Type B pancreatic cell (in vitro differentiated cells): ENCODE measurements at places on chromosomes 16 and 17. TPM values are rescaled to one million over a fixed set of nuclear protein-coding genes. Genes with fewer than 3 reads are reported as not detected.

GRCh38 chr17:42989726-42990652 is 8.2 kb upstream of the RPL27 start:
- H3K4me1 ChIP-seq = no peaks in the 10 kb centered on the region
- no peaks in the 10 kb centered on the region for H3K27me3 ChIP-seq
- DNase-seq = no peak
- no peak overlapping the region for H3K4me3 ChIP-seq
- no peak overlapping the region for H3K27ac ChIP-seq

PSMC3IP gene
- total RNA-seq = 10.6 and 22.6 TPM in 2 replicates

DNA sequence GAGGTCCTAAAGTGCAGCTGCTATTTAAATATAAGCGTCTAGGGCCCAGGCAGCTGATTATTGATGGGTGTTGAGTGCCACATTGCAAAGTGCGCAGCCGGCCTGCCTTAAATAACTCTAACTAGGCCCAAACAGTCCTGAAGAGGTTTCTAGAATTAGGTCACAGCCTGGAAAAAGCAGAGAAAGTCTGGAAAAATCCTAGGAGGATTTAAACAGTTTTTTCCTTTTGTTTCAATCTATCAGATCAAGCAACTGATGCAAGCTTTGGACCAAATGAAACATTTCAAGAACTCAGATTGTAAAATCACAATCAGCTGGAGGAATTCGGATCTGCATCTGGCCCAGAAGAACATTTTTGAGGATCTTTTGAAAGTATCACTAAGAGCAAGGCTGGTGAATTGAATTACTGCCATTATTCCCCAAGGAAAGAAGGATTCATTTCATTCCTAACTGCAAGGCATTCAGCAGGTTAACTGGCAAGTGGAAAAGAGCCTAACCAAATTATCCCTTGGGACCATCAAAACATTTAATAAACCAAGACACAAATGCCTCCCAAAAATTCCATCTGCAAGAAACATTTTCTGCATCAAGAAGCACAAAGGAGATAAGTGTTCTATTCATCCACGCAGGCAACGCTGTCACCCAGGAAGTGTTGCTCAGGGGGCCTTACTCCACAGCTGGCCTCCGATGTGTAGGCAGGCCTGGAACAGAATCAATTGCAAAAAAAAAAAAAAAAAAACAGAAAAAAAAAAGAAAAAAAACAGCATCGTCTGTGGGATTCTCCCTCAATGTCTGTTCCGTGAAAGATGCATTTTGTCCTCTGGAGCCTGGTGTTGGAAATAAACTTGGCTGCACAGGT is 46.1 kb downstream of the IRX3 start:
- peaks cover 11% of the 10 kb centered on the region for H3K27me3 ChIP-seq
- H3K4me3 ChIP-seq = no peak overlapping the region
- DNase-seq = no peak
- H3K27ac ChIP-seq = no peak overlapping the region
- peaks cover 6% of the 10 kb centered on the region for H3K4me1 ChIP-seq
- no peaks in the 10 kb centered on the region for H3K36me3 ChIP-seq

DNA sequence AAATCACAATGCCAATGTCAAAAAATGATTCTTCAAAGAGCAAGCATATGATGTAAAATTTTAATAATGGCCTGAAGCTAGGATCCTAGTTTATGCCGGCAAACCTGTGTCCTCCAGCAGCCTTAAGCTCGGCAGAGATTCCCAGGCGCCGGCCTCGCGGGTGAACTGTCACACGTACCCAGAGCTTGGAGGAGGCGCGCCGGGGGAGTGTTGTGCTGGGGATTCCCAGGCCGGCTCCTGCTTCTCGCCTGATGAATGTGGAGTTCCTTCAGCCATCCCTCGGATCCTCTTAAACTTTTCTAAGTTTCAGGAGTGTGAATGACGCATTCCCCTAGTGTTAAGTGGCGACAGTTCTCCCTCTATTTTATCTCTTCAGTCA is 19.1 kb upstream of the NTN1 start:
- H3K27ac ChIP-seq = peak overlapping the region; percentile 11
- no peaks in the 10 kb centered on the region for H3K36me3 ChIP-seq
- peaks cover 8% of the 10 kb centered on the region for H3K4me1 ChIP-seq
- no peak for DNase-seq
- H3K27me3 ChIP-seq = peaks cover 72% of the 10 kb centered on the region

SPATA22 gene
- total RNA-seq = not detected in 2 replicates

DNA sequence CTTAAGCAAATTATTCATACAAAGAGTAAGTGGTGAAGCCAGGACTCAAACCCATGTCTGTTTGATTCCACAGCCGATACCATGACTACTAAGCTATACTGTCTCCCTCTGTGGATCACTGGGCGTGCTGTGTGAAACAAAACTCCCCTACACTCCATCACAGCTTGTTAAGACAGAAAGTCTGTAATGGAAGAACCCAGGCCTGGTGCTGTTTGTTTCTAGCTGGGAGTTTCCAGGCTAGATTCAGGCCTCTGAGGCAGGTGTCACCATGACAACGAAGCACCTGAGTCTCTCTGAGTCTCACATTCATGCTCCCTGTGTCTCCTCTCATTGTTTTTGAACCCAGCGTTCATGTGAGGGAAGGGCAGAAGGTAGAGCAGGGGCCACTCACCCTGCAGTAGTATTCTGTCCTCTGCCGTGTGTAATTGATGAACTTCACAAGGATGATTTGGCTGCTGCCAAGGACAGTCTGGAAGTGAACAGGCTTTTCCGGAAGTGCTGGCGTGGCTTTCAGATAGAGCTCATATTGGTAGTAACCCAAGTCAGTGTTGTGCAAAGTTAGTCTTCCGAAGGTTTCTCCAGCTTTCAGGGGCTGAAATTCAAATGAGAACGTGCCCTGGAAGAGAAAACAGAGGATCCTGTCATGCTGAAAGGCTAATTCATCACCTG is 8.6 kb upstream of the VAC14 start:
- peak overlapping the region; percentile 46 for H3K27ac ChIP-seq
- H3K36me3 ChIP-seq = no peaks in the 10 kb centered on the region
- peaks cover 18% of the 10 kb centered on the region for H3K27me3 ChIP-seq
- DNase-seq = no peak

KRTAP3-2 gene
- total RNA-seq = not detected in 2 replicates

MTSS2 gene
- 92.2 and 118 TPM in 2 replicates for total RNA-seq

DNA sequence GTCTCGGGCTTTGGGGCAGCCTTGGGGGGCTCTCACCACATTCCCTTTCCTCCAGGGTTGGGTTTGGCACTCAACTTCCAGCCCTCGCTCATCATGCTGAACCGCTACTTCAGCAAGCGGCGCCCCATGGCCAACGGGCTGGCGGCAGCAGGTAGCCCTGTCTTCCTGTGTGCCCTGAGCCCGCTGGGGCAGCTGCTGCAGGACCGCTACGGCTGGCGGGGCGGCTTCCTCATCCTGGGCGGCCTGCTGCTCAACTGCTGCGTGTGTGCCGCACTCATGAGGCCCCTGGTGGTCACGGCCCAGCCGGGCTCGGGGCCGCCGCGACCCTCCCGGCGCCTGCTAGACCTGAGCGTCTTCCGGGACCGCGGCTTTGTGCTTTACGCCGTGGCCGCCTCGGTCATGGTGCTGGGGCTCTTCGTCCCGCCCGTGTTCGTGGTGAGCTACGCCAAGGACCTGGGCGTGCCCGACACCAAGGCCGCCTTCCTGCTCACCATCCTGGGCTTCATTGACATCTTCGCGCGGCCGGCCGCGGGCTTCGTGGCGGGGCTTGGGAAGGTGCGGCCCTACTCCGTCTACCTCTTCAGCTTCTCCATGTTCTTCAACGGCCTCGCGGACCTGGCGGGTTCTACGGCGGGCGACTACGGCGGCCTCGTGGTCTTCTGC is 8.4 kb downstream of the SLC16A3 start:
- H3K27me3 ChIP-seq = no peaks in the 10 kb centered on the region
- H3K27ac ChIP-seq = peak overlapping the region; percentile 41
- no peaks in the 10 kb centered on the region for H3K36me3 ChIP-seq
- no peak for DNase-seq
- no peak overlapping the region for H3K4me3 ChIP-seq

DNA sequence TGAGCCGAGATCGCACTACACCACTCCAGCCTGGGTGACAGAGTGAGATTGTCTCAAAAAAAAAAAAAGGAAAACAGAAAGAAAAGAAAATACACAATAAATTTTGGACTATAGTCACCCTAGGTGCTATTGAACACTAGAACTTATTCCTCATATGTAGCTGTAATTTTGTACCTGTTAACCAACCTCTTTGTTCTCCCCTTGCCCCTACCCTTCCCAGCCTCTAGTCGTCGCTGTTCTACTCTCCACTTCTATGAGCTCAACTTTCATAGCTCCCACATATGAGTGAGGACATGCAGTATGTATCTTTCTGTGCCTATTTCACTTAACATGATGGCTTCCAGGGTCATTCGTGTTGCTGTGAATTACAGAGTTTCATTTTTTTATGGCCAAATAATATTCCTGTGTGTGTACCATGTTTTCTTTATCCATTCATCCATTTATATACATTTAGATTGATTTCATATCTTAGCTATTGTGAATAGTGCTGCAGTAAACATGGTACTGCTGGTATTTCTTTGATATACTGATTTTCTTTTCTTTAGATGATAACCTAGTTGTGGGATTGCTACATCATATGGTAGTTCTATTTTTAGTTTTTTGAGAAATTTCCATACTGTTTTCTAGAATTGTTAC is 28.3 kb downstream of the VPS35L start:
- H3K27me3 ChIP-seq = no peaks in the 10 kb centered on the region
- H3K4me1 ChIP-seq = no peaks in the 10 kb centered on the region
- DNase-seq = no peak
- H3K4me3 ChIP-seq = no peak overlapping the region
- peaks cover 45% of the 10 kb centered on the region for H3K36me3 ChIP-seq

ITGAD gene
- total RNA-seq = not detected in 2 replicates

CLEC19A gene
- total RNA-seq = not detected in 2 replicates

- H3K4me3 ChIP-seq = no peak overlapping the region
- no peaks in the 10 kb centered on the region for H3K27me3 ChIP-seq
- peak overlapping the region; percentile 68 for H3K27ac ChIP-seq
- peaks cover 50% of the 10 kb centered on the region for H3K36me3 ChIP-seq
Measured at GRCh38 chr17:77205396-77206125, 64.8 kb downstream of the SEC14L1 start.

- peaks cover 44% of the 10 kb centered on the region for H3K4me1 ChIP-seq
- no peak for DNase-seq
- peak overlapping the region; percentile 87 for H3K4me3 ChIP-seq
- peak overlapping the region; percentile 82 for H3K27ac ChIP-seq
- no peaks in the 10 kb centered on the region for H3K36me3 ChIP-seq
Measured at GRCh38 chr17:50508573-50509460, 578 bp downstream of the MYCBPAP start.

- H3K4me1 ChIP-seq = peaks cover 14% of the 10 kb centered on the region
- H3K27ac ChIP-seq = no peak overlapping the region
- no peak for DNase-seq
- H3K27me3 ChIP-seq = peaks cover 3% of the 10 kb centered on the region
Measured at GRCh38 chr16:11449716-11450115, 104.5 kb downstream of the RMI2 start.

TEKT1 gene
- total RNA-seq = 0.24 and 1.6 TPM in 2 replicates

DNA sequence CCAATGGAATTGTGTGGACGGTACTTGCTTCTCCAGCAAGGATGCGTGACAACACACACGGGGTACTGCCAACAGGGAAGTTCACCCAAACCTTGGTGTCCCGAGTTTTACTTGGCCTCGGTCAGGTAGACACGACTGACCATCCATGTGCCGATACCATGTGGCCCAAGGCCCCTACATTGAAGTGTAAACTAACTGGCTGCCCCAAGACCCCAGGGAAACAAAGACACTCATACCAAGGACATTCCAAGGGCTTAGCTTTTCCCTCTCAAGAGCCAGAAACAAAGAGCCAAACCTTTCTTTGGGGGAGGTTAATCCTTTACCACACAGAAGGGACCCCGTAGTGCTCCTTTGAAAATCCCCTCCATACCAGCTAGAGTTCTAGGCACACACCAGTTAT is 215.9 kb upstream of the TNRC6C start:
- H3K36me3 ChIP-seq = no peaks in the 10 kb centered on the region
- peaks cover 25% of the 10 kb centered on the region for H3K27me3 ChIP-seq
- no peak for DNase-seq
- no peak overlapping the region for H3K27ac ChIP-seq
- H3K4me3 ChIP-seq = no peak overlapping the region

- peaks cover 27% of the 10 kb centered on the region for H3K4me1 ChIP-seq
- peaks cover 12% of the 10 kb centered on the region for H3K36me3 ChIP-seq
- no peak for DNase-seq
- H3K27me3 ChIP-seq = no peaks in the 10 kb centered on the region
- peak overlapping the region; percentile 21 for H3K27ac ChIP-seq
- no peak overlapping the region for H3K4me3 ChIP-seq
Measured at GRCh38 chr17:78771758-78772382, 10.2 kb downstream of the CYTH1 start.

MYH13 gene
- total RNA-seq = not detected in 2 replicates

GRCh38 chr16:51839727-51840462 is 688.8 kb upstream of the SALL1 start:
- peaks cover 11% of the 10 kb centered on the region for H3K4me1 ChIP-seq
- no peak for DNase-seq
- H3K27me3 ChIP-seq = peaks cover 22% of the 10 kb centered on the region
- H3K27ac ChIP-seq = no peak overlapping the region

PLCG2 gene
- 12.4 and 31.1 TPM in 2 replicates for total RNA-seq

MRM1 gene
- 9.7 and 11.8 TPM in 2 replicates for total RNA-seq

FMNL1 gene
- 1.9 and 6.0 TPM in 2 replicates for total RNA-seq

DNA sequence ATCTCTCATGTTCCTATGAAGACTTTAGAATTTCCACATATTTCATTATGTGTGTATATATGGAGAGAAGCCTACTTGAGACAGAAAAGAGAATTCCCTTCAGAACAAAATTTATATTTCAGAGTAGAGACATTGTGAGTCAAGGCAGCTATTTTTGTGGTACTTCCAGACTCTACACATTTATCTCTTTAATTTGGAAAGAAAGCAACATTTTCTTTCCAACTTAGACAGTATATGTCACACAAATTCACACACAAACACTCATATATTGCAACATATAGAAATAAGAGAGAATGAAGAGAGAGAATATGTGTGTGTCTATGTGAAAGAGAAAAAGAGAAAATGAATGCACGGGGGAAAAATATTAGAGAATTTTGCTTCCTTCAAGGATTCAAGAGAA is 158.8 kb downstream of the CDH8 start:
- no peaks in the 10 kb centered on the region for H3K27me3 ChIP-seq
- DNase-seq = no peak
- H3K27ac ChIP-seq = no peak overlapping the region
- no peak overlapping the region for H3K4me3 ChIP-seq
- no peaks in the 10 kb centered on the region for H3K4me1 ChIP-seq

DNA sequence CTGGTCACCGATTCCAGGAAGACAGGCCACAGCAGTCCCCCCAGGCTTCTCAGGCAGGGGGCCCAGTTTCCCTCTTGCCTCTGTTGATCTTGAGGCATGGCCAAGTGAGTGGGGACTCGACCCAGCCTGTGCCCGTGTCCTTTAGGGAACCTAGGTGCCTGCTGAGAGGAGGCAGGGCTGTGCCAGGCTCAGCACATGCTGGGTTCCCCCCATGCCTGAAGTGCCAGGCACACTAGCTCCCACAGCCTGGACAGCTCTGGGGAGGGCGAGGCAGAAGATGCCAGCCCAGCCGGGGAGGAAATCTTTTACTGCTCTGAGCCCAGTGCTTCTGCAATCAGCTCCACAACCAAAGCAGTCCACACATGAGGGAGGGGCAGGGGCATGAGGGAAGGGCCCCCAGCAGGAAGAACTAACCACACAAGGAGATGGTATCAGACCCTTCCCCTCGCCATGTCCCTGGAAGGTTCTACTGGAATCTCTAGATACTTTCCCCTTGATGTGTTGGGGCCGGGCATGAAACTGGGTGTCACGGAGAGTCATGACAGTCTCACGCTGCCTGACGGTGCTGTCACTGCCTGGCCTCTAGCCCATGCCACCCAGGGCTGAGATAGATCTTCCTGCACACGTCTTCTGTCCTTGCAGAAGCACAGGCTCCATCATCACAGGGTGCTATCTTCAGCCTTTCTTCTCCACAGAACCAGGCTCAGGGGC is 25.5 kb downstream of the MYO18A start:
- no peak for DNase-seq
- peak overlapping the region; percentile 87 for H3K27ac ChIP-seq
- peaks cover 59% of the 10 kb centered on the region for H3K4me1 ChIP-seq
